ENCODE measurements at places on chromosomes 3 and 15. TPM values are rescaled to one million over a fixed set of nuclear protein-coding genes. Genes with fewer than 3 reads are reported as not detected.

Gene CXCR6
- total RNA-seq: not detected

Gene IMPG2
- total RNA-seq: 0.11 TPM

Gene IL17RE
- total RNA-seq: 5.5 TPM

Gene TERC
- 59.7 TPM for total RNA-seq

GRCh38 chr3:169239756-169240155, 423.8 kb downstream of the MECOM start:
- no peak for DNase-seq

- peak; percentile 49 for DNase-seq
Observed at GRCh38 chr3:146093896-146094295, 67.1 kb downstream of the PLOD2 start.

DNA sequence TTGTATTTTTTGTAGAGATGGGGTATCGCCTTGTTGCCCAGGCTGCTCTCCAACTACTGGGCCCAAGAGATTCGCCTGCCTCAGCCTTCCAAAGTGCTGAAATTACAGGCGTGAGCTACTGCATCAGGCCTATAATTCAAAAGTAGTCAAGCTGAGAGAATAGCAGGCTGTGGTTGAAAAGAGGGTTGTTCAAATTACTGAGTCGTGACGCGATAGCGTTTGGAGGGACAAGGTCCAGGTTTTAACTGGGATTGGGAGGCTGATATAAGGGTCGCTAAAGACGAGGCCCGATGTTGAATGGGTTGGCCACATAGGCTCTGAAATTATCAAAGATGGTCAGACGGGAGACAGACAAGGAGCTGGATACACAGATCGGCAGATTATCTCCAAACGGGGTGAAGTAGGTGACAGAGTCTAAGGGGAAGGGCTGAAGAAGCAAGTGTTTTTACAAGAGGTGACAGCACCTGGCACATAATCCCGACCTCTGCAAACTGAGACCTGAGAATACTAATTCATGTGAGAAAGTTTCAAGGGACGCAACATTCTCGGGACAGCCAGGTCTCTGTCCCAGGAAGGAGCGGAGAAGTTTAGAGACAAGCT, 759 bp upstream of the ARID3B start:
- DNase-seq: peak; percentile 70

DNA sequence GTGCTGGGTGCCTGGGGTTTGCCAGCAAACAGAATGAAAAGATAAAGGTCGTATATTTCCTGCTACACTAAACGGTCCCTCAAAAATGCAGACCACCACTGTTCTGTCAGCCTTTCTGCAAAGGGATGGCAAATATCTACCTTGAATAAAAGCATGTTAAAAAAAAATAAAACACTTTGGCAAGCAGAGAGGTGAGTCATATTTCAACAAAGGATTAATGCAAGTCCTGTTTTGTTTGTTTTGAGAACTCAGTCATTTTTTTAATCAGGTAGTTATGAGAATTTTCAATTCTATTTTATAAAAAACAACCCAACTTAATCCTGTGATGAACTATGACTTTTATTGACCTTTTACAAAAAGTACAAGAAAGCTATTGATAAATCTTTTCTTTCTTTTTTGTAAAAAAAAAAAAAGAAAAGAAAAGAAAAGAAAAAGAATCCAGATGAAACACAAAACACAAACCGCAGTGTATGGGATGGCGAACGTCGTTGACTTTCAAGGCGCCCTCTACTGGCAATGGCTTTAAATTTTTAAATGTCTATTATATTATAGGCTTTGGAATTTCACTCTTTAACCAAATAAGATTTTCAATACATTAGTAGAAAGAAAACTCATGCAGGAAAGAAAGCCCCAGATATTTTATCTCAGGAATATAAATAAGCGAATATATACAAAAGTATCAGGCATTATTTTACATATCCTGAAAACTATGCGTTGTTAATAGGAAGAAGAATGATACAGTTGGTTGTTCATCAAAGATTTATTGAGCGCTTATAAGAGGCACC, 87.8 kb downstream of the NCEH1 start:
- peak; percentile 67 for DNase-seq

GRCh38 chr3:60190073-60190472, 1061.2 kb downstream of the FHIT start:
- peak; percentile 3 for DNase-seq

DNA sequence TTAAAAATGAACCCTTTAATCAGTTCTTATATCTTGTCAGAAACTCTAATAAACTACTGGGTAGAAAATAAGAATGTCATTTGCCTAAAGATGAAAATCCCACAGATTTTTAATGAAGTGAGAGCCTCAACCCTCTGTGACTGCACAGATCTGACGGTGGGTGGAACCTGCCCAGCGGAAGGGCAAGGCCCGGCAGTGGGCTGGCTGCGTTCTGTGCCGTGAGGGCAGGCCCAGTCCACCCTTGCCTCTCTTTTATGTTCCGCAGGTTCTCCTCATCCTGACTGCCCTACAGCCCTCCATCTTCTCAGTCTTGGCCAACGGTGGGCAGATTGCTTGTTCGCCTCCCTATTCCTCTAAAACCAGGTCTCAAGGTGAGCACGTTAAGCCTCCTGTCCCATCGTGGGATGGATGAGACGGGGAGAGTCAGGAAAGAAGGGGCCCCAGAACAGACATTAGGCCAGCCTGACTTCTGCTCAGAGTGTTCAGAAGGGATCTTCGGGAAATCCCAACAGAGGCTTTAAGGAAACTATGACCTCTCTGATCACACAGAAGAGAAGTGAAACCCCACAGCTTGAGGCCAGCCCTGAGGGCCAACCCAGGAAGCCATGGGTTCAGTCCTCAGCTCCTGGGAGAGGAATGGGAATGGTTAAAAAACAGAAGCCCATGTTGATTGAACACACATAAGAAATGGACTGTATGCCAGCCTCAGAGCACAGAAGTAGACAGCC, 16.0 kb downstream of the SLC51A start:
- no peak for DNase-seq

DNA sequence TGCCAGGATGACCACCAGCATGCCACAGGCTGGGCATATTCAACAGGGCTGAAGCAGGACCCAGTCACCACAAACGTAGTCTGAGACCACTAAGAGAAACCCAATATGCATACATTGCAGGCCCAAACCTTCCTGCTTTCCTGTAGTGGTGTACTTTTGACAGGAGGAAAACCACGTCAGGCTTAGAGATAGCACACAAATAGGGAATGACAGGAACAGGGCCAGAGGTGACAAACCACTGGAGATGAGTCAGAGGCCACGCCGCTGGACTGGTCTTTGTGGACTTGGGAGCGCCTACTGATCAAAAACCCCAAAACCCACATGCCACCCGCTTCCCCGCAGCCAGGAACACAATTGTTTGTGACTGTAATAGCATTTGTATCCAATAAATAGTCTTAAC, 3.6 kb upstream of the EFCAB12 start:
- no peak for DNase-seq

DNA sequence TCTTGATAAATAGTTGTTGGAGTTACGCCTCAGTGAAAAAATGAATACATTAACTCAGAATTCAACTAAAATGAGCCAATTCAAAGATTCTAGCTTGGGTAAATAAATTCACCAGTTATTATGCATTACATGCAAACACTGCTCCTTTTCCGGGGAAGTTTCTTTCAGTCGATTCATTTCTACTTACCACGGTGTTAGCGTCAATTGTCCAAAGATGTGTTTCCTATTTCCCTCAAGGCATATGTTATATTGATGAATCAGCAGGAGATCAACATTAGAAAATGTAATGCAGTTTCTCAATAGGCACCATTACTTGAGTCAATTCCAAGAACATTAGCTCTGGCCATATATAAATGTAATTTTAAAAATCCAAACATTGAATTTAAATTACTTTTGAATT, 517.7 kb downstream of the OTOL1 start:
- no peak for DNase-seq

GRCh38 chr3:9213019-9213634, 36.3 kb downstream of the SRGAP3 start:
- no peak for DNase-seq

DNA sequence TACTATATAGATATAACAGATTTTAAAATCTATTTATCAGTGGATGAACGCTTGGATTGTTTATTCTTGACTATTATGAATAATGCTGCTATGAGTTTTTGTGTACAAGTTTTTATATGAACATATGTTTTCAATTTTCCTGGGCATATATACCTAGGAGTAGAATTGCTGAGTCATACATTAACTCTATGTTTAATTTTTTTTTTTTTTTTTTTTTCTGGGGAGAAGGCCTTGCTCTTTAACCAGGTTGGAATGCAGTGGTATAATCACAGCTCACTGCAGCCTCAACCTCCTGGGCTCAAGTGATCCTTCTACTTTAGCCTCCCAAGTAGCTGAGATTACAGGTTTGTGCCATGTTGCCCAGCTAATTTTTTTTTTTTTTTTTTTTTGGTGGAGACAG, 9.1 kb downstream of the CIDEC start:
- peak; percentile 85 for DNase-seq

DNA sequence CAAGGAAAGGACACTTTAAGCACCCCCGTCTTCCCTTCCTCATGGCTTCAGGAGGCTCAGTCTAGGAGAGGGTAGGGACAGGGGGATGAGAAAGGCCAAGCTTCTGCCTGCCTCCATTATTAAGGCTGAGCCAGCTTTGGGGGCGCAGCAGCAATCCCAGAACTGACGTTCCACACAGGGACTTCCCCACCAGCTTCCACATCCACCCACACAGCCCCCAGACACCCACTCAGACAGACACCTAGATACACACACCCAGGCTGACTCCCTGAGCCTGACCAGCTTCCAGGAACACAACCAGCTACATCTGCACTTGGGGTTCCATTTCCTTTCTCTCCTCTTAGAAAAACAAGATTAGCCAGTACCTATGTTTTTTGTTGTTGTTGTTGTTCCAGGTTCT, 4.7 kb downstream of the HCN4 start:
- DNase-seq: no peak

Data from GM23248 (cell line).